Stimulated activated CD4-positive, alpha-beta T cell treated with anti-CD3 and anti-CD28 coated beads, Interleukin-12 subunit alpha, Interleukin-12 subunit beta, amount 100 ng/mL, for 4 hours (primary cell): ENCODE measurements at places on chromosomes 7 and 10.

DNA sequence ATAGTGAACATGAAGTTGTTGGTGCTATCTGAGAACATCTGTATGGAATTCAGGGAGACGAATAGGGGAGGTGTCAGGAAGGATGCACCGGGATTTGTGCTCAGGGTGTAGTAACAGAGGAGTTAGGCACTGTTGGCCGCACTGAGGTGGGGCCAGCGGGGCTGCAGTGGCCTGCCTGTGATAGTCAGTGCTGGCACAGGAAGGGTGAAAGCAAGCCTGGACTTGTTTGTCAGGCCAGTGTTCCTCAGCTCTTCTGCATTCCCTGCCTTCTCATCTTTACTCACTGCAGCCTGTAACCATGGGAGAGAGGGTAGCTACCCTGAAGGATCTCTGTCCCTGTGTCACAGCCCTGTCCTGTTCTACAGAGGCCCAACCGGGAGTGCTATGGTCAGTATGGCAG, 81.3 kb downstream of the SH2D4B start:
- DNase-seq: no peak

- no peak for DNase-seq
Measured at GRCh38 chr10:124010024-124010423, 83.4 kb downstream of the CHST15 start.

- DNase-seq: no peak
Measured at GRCh38 chr7:79563821-79564522, 110.5 kb upstream of the MAGI2 start.

DNA sequence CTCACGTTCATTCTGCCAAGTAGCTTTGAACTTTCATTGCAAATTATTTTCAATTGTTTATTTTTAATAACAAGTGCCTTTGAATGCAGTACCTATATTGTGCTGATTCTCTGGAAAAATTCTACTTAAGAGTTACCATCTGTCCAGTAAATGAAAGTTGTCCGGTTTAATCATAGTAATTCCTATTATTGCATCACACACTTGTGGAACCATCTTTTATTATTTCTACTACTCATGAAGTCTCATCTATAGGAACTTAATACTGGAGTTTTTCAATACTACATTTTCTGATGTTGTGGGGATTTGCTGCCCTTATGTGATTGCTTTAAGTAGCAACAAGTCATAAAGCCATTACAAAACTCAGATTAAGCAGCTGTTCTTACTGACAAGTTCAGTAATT, 16.5 kb upstream of the SKAP2 start:
- DNase-seq: no peak

DNA sequence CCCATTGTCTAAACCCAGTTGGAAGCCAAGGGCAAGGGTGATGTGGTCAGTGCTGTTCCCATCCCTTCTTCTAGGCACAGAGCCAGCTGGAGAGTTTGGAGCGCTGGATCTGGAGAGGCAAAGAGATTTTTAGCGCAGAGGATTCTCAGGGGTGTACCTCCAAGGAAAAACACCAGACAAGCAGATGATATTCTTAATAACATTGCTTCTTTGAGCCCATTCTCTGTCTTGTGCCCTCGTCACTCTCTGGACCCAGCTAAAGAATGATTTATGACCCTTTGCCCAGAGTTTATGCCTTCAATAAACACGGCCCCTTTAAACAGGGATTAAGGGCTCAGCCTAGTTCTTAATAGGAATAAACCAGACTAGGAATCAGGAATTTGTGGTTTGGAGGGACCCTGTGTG, 4.7 kb upstream of the HIP1 start:
- DNase-seq: no peak

- DNase-seq: peak; percentile 11
Measured at GRCh38 chr10:31320550-31321211, 1.7 kb downstream of the ZEB1 start.
